ENCODE measurements at places on chromosomes 12 and 14.

DNA sequence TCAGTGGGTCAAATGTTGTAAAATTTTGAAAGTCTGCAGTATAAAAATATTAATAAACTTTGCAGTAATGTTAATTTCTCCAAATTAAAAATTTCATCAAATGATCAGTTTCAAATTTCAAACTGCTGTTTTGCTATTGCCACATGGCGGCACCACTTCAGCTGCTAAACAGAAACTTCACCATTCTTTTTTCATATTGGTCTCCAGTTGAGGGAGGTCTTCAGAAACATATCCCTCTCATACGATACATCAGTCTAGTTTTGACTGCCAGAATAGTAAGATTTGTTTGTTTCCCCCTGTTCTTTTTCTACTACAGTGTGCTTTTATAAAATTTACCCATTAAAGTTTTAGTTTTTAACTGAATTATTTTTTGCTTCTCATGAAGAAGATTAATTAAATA lies 4.2 kb upstream of the TRHDE start:
- no peak overlapping the region for H3K27ac ChIP-seq
- H3K4me3 ChIP-seq, result no peak overlapping the region
- H3K27me3 ChIP-seq, result peaks cover 29% of the 10 kb centered on the region
- H3K36me3 ChIP-seq, result no peaks in the 10 kb centered on the region
- no peak for DNase-seq

DNA sequence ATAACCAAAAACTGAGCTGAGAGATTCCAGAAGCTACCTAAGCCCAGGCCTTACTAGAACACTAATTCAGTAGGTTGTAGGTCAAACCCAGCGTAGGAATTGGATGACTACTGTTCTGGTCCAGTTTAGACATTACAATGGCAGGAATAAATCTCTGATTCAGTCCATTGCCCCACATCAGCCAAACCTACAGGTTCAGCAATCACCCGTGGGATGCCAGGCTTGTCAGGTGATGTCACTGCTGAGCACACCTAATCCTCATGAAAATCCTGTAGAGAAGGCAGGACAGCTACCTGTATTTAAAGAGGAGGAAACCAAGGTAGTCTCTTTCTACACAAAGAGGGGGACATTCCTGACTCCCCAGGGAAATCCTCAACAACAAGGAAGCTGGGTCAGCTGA lies 63.7 kb downstream of the RFX4 start:
- H3K4me3 ChIP-seq, result no peak overlapping the region
- no peaks in the 10 kb centered on the region for H3K36me3 ChIP-seq
- no peaks in the 10 kb centered on the region for H3K4me1 ChIP-seq
- H3K27me3 ChIP-seq, result no peaks in the 10 kb centered on the region
- no peak overlapping the region for H3K27ac ChIP-seq
- no peak for DNase-seq

DNA sequence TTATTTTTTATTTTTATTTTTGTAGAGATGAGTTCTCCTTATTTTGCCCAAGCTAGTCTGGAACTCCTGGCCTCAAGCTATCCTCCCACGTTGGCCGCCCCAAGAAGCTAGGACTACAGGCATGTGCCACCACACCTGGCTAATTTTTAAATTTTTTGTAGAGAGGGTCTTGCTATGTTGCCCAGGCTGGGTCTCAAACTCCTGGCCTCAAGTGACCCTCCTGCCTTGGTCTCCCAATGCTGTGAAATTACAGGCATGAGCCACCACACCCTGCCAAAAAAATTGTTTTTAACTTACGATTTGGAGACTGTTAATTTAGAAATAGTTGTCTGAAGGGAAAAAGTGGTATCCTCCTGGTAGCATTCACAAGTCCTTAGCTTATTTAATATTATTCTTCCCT lies 120.7 kb downstream of the PPM1H start:
- no peaks in the 10 kb centered on the region for H3K36me3 ChIP-seq
- H3K4me1 ChIP-seq, result peaks cover 11% of the 10 kb centered on the region
- no peak for DNase-seq
- peaks cover 18% of the 10 kb centered on the region for H3K27me3 ChIP-seq
- no peak overlapping the region for H3K27ac ChIP-seq

DNA sequence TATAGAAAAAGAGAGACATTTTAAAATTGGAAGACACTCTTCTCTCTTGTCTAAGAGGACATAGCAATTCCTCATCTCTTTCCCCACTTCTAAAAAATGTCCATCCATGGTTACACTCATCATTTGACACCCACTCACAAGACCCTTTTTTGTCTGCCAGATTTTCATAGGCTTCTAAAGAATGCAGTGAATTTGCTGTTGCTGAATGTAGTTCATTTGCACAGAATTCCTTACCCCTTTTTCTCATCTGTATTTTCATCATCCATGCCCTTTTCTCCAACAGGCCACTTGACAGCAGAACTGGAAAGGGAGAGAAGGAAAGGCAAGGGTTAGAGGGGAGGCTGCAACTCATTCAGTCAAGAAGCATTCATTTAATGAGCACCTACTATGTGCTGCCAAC lies 128.0 kb downstream of the NUAK1 start:
- DNase-seq, result no peak
- no peak overlapping the region for H3K4me3 ChIP-seq
- peaks cover 2% of the 10 kb centered on the region for H3K27me3 ChIP-seq
- no peaks in the 10 kb centered on the region for H3K36me3 ChIP-seq
- H3K27ac ChIP-seq, result no peak overlapping the region

DNA sequence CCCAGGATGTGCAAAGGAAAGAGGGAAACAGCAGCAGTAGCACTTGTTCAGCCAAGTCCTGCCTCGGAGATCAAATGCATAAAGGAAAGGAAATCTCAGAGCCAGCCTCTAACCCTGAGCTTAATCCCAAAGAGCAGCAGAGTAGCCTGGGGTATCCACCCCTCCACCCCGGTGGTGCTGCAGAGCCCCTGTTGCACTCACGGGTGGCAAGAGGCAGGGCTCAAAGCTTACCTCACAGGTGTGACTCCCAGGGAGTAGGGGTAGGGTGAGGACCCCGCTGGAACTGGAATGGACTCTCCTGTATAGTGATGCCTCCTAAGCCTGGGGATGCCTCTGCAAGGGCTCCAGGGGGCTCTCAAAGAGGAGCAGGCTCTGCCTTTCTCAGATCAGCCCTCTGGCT lies 211.1 kb downstream of the CACNA1C start:
- no peaks in the 10 kb centered on the region for H3K27me3 ChIP-seq
- no peak overlapping the region for H3K27ac ChIP-seq
- no peak overlapping the region for H3K4me3 ChIP-seq
- peaks cover 7% of the 10 kb centered on the region for H3K4me1 ChIP-seq

- no peaks in the 10 kb centered on the region for H3K36me3 ChIP-seq
- H3K27me3 ChIP-seq, result no peaks in the 10 kb centered on the region
- DNase-seq, result no peak
- H3K4me1 ChIP-seq, result no peaks in the 10 kb centered on the region
Observed at GRCh38 chr12:18343708-18344107, 82.4 kb downstream of the PIK3C2G start.

DNA sequence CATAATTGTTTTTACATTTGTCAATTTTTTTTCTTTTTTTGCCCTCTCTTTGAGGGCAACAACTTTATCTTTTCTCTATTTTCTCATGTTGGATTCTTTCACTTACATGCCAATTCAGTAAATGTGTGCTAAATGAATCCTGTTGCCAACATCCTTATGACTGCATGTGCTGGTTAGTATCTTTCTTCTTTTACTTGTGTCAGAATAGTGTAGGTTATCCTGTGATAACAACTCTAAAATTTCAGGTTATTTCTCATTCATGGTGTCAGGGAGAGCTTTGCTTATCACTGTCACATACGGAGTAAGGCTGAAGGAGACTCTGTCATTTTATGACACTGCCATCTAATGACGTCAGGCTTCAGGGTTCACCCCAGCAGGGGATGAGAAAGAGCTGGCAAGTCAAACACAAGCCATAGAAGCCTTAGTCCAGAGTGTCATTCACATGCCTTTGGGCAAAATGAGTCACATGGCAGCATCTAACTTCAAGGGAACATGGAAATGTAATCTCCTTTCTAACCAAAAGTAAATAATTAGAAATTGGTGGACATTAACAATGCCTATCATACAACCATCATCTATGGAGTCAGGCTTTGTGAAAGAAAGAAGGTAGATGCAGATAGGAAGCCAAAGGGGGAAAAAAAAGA lies 242.5 kb upstream of the ATP2B1 start:
- H3K4me3 ChIP-seq, result no peak overlapping the region
- H3K4me1 ChIP-seq, result peaks cover 54% of the 10 kb centered on the region
- H3K36me3 ChIP-seq, result peaks cover 3% of the 10 kb centered on the region
- H3K27me3 ChIP-seq, result no peaks in the 10 kb centered on the region

GRCh38 chr12:49476091-49476490 lies 62.7 kb upstream of the KCNH3 start:
- H3K36me3 ChIP-seq, result peaks cover 2% of the 10 kb centered on the region
- no peak overlapping the region for H3K27ac ChIP-seq
- H3K4me1 ChIP-seq, result peaks cover 7% of the 10 kb centered on the region
- H3K27me3 ChIP-seq, result no peaks in the 10 kb centered on the region

GRCh38 chr12:58592475-58593207 lies 327.7 kb downstream of the LRIG3 start:
- H3K27ac ChIP-seq, result no peak overlapping the region
- H3K36me3 ChIP-seq, result no peaks in the 10 kb centered on the region
- H3K4me3 ChIP-seq, result no peak overlapping the region
- H3K4me1 ChIP-seq, result no peaks in the 10 kb centered on the region
- no peaks in the 10 kb centered on the region for H3K27me3 ChIP-seq

DNA sequence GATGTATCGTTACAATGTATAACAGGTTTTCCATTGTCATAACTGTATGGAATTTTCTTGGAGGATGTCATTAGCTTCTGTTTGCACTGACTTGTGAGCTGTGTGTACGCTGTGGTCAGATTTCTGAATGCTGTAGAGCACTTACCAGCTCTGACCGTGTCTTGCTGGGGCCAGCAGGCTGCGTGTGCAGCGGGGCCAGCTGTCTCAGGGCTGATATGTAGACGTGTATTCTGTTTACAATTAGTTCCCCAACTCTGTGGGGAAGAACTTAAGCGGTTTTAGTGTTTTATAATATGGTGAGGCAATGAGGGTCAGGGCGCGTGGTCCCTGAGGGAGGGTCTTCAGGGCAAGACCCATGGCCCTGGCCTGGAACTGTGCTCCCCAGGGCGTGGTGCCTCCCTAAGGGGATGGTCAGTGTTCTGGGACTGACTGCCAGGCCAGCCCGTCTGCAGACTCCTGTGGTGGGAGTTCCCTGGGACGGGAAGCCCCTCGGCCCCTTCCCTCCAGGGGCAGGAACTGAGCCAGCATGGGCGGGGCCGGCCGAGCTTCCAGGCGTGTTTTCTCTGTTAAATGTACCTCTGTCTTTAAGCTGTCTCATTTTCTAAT lies 18.7 kb downstream of the XRCC3 start:
- no peak for DNase-seq
- no peak overlapping the region for H3K4me3 ChIP-seq
- peaks cover 3% of the 10 kb centered on the region for H3K4me1 ChIP-seq
- H3K27ac ChIP-seq, result no peak overlapping the region
- H3K27me3 ChIP-seq, result no peaks in the 10 kb centered on the region
- peaks cover 7% of the 10 kb centered on the region for H3K36me3 ChIP-seq

DNA sequence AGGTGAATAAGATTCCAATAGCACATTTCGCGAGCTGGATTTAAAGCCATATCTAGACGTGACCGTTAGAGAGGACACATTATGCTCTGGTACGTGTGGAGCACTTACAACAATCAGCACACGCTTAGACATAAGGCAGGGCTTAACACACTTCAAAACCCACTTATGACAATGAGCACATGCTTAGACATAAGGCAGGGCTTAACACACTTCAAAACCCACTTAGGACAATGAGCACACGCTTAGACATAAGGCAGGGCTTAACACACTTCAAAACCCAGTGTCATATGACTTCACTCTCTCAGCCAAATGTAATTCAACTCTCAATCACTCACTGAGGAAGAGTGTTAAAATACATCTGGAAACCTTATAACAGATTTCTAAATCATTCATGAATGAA lies 11.2 kb upstream of the PLD4 start:
- no peak overlapping the region for H3K4me3 ChIP-seq
- peaks cover 13% of the 10 kb centered on the region for H3K27me3 ChIP-seq
- H3K4me1 ChIP-seq, result no peaks in the 10 kb centered on the region

GRCh38 chr14:29757188-29757680 lies 170.4 kb downstream of the PRKD1 start:
- H3K4me1 ChIP-seq, result no peaks in the 10 kb centered on the region
- no peak overlapping the region for H3K27ac ChIP-seq
- H3K27me3 ChIP-seq, result no peaks in the 10 kb centered on the region
- H3K36me3 ChIP-seq, result no peaks in the 10 kb centered on the region

DNA sequence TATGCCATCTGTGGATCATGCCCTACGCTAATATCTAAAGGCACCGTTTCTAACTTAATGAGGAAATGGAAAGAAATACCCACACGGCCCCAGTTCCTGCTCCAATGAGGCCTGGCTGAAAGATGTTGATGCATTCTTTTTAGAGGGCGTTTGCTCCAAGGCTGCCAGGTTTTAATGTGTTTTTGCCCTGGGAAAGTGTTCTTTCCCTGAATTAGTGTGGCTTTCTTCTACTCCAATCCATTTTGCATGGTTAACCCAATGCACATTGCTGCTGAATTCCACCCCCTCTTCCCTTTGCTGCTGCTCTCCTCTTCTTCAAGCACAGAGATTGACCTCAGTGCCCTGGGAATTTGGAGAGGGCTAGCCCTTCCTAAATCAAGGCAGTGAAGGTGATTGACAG lies 1.1 kb downstream of the MYF5 start:
- H3K4me1 ChIP-seq, result no peaks in the 10 kb centered on the region
- H3K36me3 ChIP-seq, result no peaks in the 10 kb centered on the region
- no peak overlapping the region for H3K4me3 ChIP-seq
- H3K27me3 ChIP-seq, result peaks cover 28% of the 10 kb centered on the region

GRCh38 chr12:3251067-3251466 lies 173.9 kb downstream of the TSPAN9 start:
- DNase-seq, result no peak
- H3K27me3 ChIP-seq, result no peaks in the 10 kb centered on the region
- peaks cover 11% of the 10 kb centered on the region for H3K4me1 ChIP-seq
- no peak overlapping the region for H3K4me3 ChIP-seq

- peaks cover 9% of the 10 kb centered on the region for H3K27me3 ChIP-seq
- no peak for DNase-seq
- no peak overlapping the region for H3K4me3 ChIP-seq
Observed at GRCh38 chr14:97413966-97414717, 617.0 kb downstream of the VRK1 start.

DNA sequence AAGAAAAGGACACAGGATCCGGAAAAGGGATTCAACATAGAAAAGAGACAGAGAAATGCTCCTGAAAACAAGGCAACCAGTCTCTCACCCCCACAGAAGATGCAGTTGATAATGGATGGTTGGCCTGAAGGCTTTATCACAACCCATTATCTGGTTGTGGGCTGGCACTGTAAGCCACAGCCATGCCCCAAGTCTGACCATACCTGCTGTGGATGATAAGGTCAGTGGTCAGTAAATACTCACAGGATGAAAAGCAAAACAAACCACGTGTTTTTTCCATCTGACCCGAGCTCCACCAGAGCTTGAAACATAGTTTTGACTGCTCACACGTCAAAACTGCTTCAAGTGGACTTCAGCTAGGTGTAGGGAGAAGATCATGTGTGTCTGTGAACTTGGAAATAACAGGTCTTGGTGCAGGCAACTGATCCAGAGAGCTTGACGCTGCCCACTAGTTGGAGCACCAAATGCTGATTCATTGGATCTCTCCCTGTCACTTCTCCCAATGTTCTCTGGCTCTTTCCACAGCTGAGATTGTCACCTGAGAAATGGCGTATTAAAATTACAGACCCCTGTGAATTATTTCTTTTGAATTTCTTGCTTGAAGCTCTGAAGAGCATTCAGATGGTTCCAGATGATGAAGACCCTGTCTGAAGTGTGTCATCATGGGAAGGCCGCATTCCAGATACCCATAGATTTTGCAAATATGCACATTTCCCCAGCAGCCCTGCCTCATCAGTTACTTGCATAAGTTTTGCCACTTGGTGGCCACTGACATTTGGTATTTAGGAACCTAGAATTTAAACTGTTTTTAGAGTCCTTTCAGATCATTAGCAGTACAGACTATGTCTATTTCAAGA lies 8.5 kb downstream of the TMEM233 start:
- H3K4me1 ChIP-seq, result no peaks in the 10 kb centered on the region
- no peak overlapping the region for H3K27ac ChIP-seq
- no peak for DNase-seq
- H3K27me3 ChIP-seq, result peaks cover 46% of the 10 kb centered on the region

Measured in activated naive CD8-positive, alpha-beta T cell treated with anti-CD3 and anti-CD28 coated beads, Interleukin-2, amount 50 U/mL, for 24 hours (primary cell).